Stimulated activated CD8-positive, alpha-beta memory T cell treated with anti-CD3 and anti-CD28 coated beads, Interleukin-7, amount 100 ng/mL, for 4 hours (primary cell): ENCODE measurements at places on chromosomes 16 and 17.

- no peak for DNase-seq
Observed at GRCh38 chr17:47223007-47223406, 13.9 kb downstream of the MYL4 start.

DNA sequence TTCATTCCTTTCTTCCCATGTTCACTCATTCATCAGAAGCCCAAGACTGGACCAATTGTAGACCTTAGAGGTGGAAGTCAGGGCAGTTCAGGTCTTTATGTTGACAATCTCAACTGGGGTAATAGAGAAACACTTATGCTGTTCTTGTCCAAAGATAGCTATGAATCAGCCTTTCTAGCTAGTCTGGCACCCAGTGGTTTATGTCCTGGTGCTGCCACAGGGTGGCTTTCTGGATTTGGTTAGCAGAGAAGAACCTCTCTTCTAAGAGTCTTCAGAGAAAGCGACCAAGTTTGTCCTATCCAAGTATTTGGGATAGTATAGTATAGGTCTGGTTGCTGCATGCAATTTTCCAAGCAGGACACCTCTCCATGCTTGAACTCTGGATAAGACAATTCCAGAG is 83.3 kb downstream of the NOG start:
- DNase-seq = no peak

GRCh38 chr17:65243838-65244625 is 106.9 kb downstream of the RGS9 start:
- DNase-seq = no peak

DNA sequence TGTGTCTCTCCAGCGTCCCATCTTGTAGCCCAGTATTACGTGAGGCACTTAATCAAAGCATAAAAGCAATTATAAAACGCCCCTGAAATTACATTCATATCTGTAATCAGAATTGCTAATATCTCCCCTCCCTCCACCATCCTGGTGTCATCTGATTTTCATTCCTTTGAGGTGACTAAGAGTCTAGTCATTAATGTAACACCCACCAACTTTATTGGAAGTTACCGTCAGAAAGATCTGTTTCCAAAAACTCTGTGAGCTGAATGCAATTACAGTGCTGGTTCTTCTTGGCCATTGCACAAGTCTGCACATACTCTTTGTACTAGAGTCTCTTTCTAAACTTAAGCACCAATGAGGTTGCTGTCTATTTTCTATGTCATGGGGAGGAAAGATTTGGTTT is 12.5 kb upstream of the MAF start:
- DNase-seq = no peak

DNA sequence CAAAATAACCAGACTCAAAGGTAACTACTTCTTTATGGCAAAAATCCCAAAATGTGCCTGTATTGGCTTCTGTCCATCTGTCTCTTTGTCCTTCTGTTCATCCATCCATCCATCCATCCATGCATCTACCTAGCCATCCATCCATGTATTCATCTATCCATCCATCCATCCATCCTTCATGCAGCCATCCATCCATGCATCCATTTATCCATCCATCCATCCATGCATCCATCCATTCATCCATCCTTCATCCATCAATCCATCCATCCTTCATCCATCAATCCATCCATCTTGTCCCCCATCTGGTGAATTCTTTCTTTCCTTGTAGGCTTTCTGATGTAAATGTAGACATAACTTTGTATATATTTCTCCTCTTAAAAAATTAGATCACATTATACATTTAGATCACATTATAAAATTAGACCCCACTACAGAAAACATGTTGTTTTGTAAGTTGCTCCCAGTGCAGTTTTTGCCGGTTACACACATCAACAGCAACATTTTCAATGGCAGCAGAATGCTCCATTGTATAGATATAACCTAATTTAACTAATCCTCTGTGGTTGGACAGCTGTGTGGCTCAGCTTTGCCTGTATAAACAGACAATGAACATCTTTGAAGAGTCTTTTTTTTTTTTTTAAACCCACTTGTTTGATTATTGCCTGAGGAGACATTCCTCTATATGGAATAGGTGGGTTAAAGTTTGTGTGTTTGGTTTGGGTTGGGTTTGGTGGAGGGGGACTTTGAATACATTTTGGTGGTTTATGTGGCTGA is 72.0 kb downstream of the MSI2 start:
- no peak for DNase-seq

GRCh38 chr16:13397126-13397525 is 495.7 kb downstream of the SHISA9 start:
- DNase-seq = no peak

GRCh38 chr17:69346766-69347165 is 19.8 kb upstream of the ABCA5 start:
- DNase-seq = no peak

DNA sequence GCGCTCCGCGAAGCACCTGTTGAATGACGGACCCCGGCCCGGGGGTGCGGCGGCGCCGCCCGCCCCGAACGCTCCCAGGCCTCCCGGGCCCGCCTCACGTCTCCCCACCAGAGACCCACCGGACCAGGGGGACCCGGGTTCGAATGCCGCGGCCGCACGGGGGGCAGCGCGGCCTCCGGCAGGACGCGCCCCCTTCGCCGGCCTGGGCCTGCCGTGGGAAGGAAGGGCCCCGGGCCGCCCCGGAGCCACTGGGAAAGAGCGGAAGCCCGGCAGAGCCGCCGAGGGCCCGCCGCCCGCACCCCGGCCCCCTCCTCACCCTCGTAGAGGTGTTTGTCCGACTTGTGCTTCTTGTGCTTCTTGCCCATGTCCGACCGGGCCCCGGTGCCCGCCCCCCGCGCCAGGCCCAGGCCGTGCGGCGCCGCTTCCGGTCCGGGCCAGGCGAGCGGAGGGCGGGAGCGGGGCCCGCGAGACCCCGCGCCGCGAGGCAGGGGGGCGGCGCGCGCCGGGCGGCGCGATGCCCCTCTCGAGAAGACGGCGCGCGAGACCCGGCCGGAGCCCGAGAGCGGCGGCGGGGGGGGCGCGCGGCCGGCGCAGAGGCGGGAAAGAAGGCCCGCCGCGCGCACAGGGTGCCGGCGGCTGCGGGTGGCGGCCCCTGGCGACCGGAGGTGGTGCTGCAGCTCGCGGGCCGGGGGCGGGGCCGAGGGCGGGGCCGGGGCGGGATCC is at the start of gene BRD7:
Gene BRD7 (minus strand): TSS at position 579 of the 723 bp plus-strand sequence. CDS start 214 bp downstream, at position 365.
- peak; percentile 66 for DNase-seq

DNA sequence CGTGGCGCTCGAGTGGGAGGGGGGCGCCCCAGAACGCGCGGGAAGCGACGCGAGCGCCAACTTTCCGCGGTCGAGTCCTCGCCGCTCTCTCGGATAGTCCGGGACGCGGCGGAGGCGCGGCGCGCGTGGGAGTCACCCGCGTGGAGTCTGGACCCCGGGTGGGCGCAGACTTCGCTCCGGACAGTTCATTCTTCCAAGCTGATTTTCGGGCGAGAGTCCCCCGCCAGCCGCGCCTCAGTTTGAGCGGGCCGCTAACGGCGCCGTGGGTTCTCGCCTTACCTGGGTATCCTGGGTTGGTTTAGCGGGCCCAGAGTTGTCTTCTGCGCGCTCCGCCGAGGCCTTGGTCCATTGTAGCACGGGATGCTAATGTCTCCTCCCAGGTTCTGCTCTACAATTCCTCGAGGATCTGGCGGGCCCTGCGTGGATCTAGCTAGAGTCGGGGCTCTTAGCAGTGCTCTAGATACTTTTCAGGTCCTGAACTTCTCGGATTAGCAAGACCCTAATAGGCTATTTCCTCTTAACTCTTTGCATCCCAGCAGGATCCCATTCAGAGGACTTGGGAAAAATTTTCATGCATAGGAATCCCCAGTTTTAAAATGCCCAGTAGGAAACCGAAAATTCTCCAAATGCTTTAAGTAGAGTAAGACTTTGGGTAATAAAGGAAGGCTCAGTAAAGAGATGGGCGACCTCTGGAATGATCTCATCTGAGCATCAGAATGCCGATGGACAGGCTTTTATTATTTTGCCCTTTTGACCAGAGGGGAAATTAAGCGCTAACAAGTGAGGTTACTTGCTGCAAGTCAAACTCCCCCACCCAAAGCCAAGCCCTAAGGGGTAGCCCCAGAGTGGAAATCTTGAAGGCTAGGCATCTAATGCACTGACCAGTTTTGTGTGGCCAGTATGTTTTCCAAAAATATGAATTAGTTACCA is 537 bp upstream of the GJC1 start:
- DNase-seq = no peak

GRCh38 chr16:29688172-29688571 is 9.2 kb downstream of the QPRT start:
- no peak for DNase-seq

DNA sequence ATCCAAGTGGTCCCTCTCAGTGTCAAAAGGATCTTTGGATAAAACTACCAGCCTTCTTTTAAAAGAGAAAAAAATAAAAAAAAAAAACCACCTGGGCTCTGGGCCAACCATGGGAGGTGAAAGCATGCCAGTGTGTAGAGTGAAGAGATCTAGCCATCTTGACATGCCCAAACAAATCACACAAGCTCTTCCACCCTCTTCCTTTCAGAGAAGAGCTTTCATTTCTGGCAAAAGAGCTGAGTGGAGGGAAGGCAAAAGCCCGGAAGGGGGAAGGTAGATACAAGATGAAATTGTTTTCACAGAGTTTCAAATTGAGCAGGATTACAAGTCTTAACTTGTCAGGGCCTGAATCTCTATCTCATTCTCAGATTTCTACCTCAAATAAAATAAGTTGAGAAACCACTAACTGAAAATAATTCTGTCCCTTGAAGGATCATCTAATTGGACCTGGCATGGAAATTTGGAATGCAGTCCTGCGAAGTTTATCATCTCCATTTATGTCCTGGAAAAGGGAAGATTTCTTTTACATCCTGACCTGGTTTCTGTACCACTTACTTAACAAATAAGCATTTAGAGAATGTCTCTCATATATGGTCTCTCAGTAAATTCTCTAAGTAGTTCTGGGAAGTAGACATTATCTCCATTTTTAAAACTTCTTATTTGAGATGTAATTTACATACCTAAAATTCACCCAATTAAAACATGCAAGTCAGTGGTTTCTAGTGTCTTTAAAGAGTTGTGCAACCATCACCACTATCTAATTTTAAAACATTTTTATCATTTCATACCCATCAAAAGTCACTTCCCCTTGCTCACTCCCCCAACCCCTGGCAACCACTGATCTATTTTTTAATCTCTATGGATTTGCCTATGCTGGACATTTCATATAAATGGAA is 93.7 kb downstream of the TANGO6 start:
- DNase-seq = no peak

DNA sequence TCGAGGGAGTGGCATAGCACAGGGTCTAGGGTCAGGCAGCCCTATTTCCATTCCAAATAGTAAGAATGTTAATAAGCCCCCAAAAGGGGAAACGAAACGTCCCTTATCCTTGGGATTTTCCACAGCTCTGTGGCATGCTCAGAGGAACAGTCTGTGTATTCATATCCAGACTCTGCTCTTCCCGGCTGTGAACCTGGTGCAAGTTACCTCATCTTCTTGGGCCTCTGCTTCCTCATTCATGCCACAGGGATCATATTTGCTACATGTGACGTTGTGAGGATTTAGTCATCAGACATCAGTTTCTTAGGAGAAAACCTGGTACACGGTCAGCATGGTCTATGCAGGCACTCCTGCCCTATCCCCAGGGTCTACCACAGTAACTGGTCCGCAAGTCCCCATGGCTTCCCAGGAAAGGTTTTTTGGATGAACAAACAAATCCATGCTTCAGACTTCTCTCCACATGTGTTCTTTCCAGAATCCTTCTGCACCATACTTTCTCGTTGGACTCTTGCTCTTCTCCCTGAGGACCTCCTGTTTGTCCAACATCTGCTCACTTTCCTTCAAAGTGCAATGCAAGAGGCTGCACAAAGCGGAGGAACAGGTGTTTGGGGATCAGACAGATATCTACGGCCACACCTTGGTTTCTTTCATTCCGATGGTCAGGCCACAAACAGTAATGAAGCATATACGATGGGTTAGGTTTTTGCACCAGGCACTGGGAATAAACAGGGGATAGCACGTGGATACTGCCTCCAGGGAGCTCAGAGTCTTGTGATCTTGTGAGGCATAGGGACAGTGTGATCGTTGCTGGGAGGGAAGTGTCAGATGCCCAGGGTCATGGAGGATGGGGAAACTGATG is 17.7 kb downstream of the GLP2R start:
- no peak for DNase-seq

DNA sequence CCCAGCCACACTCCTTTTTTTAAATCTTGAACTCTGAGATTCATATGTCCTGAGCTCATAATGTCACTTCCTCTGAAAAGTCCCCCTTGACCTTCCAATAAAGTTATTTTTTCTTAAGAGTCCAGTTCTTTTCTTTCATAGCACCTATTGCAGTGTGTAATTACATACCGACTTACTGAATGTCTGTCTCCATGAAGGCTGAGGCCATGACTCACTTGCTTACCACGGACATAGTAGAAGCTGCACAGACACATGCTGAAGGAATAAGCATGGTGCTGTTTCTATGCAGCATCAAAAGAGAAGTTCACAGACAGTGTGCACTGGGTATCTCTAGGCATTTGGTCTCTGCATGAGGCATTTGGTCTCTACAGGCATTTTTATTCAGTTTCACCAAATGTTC is 77.2 kb downstream of the C17orf67 start:
- no peak for DNase-seq

DNA sequence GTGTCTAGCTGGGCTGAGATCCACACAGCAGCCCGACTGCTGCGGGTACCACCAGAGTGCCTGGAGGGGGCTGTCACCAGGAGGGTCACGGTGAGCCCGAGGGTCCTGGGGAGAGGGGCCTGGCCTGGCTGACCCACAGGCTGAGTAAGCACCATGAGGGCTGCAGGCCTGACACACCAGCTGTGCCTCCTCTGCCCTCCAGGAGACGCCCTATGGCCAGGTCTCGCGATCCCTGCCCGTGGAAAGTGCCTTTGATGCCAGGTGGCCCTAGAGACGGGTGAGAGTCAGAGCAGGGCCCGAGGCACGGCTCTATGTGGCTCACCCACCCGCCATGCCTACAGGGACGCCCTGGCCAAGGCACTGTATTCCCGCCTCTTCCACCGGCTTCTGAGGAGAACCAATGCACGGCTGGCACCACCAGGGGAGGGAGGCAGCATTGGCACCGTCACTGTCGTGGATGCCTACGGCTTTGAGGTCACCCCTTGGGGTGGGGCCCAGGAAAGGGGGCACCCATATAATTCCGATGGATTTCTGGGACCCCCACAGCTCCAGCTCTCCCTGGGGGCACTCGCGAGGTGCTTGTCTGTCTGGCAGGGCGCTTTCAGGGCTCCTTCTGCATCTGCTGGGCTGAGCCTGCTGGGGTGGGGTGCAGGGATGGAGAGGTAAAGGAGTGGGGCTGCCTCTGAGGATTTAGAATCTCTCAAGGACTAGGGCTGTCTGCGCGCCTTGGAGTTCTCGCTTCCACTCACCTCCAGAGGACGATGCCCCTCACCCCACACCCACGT is 7.1 kb downstream of the MYO15B start:
- DNase-seq = no peak
